Stimulated activated CD4-positive, alpha-beta T cell treated with anti-CD3 and anti-CD28 coated beads, TNF-alpha, amount 100 ng/mL, for 24 hours (primary cell): ENCODE measurements at places on chromosomes 2 and 18.

GRCh38 chr2:201152999-201153815 is 29.7 kb upstream of the CASP10 start:
- no peak for DNase-seq

DNA sequence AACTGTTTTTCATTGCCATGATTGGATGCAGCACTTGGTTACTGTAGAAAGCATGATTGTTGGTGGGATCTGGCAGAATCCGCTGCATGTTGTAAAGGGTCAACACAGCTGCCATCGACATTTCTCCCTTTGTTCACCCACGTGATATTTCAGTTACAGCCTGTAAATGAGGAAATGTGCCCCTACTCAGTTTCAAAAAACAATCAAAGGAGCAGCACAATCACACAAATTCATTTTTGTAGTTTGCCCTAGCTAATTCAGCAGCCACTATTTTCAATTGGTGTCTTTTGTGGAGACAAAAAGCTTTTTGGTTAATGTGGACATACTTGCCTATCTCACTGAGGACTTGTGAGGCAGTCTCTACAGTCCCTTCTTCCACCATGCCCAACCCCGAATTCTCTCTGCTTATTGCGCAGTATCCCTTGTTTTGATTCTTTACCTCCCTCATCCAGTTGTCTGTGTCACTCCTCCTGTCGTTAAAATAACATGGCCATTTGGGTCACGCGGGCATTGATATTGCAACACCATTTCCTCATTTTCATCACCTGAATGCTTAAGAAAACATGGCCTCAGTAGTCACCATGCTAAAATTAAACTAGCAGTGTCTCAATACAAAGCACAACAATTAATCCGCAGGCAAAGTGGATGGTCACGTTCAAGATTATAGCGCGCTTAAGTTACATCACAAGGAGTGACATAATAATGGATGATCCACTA is 6.4 kb upstream of the PROC start:
- DNase-seq: no peak

DNA sequence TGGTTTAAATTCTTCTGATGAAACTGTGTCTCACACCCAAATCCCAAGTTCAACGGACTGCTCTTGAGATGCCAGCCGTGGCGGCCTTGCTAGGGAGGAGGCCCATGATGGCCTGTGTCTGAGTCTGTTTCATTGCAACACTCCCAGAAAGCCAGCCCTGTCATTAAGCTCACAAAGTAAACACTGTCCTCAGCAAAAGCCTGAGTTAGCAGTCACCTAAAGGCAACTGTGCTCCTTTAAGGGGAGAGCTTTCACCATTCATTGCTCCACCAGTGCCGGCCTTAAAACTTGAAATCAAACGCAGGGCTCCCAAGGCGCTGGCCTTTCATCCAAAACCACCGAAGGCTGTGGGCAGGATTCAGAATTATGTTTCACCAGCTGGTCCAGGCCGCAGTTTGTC is 42.5 kb upstream of the PPP1CB start:
- no peak for DNase-seq

- no peak for DNase-seq
These were observed 56.5 kb upstream of the ATL2 start for GRCh38 chr2:38433607-38433975.

DNA sequence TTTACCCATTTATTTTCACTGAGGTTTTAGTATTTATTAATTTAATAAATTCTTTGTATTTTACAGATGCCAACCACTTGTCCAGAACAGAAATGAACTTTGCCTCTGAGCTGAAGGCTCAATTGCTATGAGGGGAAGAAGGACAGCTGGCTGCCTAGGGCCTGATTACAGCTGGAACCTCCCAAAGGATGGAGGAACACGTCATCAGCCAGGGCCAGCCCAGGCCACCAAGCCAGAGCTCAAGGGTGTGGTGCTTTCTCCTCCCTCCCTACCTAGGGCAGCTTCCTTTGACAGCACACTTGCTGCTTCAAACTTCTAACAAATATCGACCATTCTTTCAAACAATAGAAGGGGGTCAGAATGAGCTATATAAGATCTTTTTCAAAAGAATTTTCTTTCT is 19.7 kb upstream of the RIOK3 start:
- DNase-seq: no peak

- DNase-seq: no peak
These were observed 119.8 kb downstream of the PTPN4 start for GRCh38 chr2:119879502-119879901.

- no peak for DNase-seq
These were observed 72.0 kb upstream of the RAB6C start for GRCh38 chr2:129907256-129907998.

DNA sequence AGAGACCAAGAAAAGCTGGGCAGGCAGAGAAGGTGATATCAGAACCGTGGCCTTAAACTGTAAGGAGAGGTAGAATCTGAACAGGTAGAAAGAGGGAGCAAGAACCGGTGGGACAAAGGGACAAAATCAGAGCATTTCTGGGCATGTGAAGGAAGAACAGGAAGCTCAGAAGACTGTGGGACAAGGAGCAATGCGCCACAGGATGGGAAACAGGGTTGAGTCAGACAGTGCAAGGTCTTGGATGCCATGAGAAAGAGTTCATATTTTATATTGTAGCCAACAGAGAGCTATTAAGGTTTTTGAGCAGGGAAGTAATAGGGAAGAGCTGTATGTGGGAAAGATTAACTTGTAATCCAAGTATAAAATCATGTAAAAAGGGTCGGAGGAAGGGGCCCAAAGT is 106.4 kb upstream of the UGP2 start:
- DNase-seq: no peak

DNA sequence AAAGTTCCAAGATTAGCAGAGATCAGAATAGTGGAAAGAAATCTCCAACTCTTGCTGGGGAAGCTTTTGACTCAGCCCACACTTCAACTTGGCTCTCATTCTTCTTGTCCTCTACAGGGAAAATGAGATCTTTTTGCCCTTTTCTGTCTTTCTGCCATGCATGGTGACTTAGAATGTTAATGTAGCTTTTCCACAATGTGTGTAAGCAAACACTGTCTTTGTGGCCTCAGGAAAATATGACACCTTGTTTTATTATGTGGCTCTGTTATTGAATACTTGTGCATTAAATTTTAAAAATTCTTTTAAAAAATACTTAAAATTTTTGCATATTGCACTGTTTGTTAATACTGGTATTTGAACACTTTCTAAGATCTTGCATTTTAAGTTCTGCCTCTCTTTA is 65.4 kb upstream of the WDR75 start:
- no peak for DNase-seq
